ENCODE measurements at places on chromosomes 6 and 20. TPM values are rescaled to one million over a fixed set of nuclear protein-coding genes. Genes with fewer than 3 reads are reported as not detected.

The FKBP1C gene
- 0.48 TPM for total RNA-seq

The CLIC5 gene
- not detected for total RNA-seq

The C6orf89 gene
- total RNA-seq, result 57.2 TPM

The ANGPT4 gene
- total RNA-seq, result not detected

The WDR27 gene
- 10.1 TPM for total RNA-seq

The GFOD1 gene
- 2.6 TPM for total RNA-seq

The ZNF391 gene
- total RNA-seq, result 3.3 TPM

The NNAT gene
- total RNA-seq, result 8.0 TPM

The NR2E1 gene
- total RNA-seq, result not detected

The SRMS gene
- not detected for total RNA-seq

The OOEP gene
- not detected for total RNA-seq

The CFB gene
- total RNA-seq, result 10.7 TPM

The FAXC gene
- total RNA-seq, result 3.8 TPM

The MUC21 gene
- not detected for total RNA-seq

The TFAP2D gene
- not detected for total RNA-seq
